ENCODE measurements at places on chromosomes 13 and 19.

GRCh38 chr19:38975214-38975860, at the start of gene FBXO17:
FBXO17 (minus strand) TSS chr19:38975742; CDS start chr19:38950319, 25,423 bp downstream.
- peak; percentile 34 for DNase-seq

DNA sequence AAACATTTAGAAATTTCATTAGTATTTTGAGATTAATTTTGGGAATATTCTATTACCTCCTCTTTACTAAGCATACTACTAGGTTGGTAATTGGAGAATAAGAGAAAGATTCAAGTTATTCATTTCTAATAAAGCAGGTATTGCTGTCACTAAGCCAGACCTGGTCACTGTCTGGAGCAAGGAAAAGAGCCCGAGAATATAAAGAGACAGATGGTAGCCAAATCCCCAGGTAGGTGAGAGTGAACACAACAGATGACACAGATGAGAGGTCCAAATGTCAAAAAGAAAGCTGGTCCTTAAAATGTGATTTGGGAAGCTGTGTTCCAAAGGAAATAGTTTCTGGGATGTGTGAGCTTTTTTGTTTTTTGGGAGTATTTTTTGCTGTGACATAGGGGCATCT, 128.6 kb downstream of the ZNF100 start:
- no peak for DNase-seq

- DNase-seq = peak; percentile 17
These were observed at the start of gene RNASEH2B for GRCh38 chr13:50909605-50910484. RNASEH2B (plus strand) TSS chr13:50909791; CDS start chr13:50910077, 286 bp downstream.

DNA sequence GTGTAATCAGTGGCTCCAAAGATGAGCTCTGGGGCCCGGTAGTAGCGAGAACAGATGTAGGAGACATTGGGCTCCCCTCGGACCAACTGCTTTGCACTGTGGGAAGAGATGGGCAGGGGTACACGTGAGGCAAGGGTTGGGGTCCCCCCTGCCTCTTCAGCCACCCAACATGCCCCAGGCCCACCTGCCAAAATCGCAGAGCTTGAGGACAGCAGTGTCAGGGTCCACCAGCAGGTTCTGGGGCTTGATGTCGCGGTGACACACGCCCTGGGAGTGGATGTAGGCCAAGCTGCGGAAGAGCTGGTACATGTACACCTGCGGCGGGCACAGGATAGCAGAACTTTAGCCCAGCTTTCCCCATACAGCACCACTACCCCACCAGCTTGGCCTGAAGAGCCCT, 8.0 kb downstream of the GSK3A start:
- DNase-seq = no peak

DNA sequence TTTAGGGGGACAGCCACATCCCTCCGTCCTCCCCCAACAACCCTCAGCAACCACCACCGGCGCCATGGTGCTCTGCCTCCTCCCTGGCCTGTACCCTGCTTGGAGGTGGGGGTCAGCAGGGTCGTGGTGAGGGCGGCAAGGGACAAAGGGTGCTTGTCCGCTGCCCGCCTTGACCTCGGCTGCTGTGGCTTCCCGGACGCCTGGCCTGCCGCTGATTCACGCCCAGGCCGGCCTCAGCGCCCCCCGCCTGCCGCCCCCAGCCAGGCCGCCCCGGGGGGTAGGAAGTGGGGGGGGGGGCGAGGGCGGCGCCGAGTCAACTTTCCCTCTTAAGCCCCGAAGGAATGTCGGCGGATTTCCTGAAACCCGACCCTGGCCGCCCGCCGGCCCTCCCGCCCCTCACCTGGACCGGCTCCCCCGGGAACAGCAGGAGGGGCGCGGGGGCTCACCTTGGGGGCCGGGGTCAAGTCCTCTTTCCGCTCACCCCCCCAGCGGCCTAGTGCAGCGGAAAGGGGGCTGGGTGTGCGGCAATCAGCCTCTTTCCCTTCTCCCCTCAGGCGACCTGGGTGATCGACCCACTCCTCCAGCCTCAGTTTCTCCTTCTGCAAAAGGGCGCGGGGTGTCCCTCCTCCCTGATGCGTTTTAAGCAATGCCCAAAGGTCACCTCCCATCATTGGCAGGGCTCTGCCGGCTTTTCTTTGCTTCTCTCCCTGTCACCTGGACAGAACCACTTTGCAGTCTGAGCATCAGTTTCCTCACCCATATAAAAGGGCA, 1.9 kb upstream of the TMEM59L start:
- no peak for DNase-seq

GRCh38 chr13:107210723-107211030, 642.7 kb upstream of the ARGLU1 start:
- DNase-seq = no peak

- peak; percentile 51 for DNase-seq
These were observed 1.0 kb downstream of the MBOAT7 start for GRCh38 chr19:54188215-54188871.

GRCh38 chr13:25699600-25699999, 327.8 kb downstream of the ATP8A2 start:
- no peak for DNase-seq

DNA sequence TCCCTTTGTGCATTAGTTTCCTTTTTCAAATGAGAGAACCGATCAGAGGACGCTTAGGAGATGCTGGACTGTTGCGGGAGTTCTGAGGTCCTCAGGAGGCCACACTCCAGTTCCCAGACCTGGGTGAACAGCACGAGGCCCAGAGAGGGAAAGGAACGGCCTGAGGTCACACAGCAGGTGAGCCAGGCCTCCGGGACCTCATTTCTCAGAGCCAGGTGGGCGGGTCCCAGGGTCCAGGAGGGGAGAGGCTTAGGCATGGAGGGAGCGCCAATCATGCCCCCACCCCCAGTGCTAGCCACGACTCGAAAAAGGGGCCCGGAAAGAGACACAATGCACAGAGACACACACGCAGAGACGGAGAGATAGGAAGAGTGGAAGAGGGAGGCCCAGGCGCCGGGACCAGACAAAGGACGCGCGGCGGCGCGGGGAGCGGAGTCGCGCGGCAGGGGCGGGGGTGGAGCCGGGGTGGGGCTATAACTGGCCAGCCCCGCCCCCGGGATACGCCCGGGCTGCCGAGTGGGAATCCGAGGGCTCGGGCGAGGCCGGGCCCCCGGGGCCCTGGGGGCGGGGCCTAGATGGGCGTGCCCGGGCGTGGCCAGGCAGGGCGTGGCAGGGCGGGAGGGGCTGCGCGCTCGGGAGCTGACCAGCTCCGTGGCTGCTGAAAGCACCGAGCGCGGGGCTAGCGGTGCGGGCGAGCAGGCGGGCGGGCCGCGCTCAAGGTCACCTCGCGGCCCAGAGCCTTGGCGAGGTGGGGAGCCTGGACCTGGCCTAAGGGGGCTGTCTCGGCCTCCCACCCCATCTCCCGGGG, 1.6 kb downstream of the ELAVL3 start:
- no peak for DNase-seq

DNA sequence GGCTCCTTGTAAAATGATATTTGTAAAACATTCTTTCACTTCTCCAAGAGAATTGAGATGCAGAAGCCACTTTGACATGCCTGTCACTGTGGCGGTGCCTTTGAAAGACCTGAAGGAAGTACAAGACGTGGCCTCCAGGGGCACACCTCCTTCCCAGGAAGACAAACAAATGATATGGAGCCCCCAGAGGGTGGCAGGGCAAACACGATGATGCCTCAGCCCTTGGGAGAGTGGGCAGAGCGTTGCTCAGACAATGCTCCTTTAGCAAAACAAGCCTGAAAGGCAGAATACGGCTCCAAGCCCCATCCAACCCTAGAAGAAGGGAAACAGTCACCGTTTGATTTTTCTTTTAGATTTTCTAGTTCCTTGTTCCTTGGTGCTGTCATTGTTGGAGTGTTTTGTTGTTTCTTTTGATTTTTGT, 9.2 kb upstream of the ATP12A start:
- no peak for DNase-seq

DNA sequence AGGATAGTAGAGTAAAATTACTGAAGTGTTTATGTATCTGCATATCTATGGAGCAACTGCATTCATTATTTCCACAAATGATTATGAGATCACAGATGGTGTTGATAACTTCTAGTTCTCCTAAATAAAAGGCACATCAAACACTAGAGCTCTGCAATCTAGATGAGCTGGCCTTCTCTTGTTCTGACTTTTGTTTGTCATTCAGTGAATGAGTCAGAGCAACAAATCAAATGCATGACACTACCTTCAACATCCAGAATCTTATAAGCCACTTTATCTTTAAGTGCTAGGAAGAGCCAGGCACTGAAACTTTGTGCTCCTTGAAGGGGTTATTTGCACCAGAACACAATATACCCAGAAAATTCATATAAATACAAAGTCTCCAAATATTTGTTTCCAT, 456.0 kb downstream of the PCDH17 start:
- no peak for DNase-seq

DNA sequence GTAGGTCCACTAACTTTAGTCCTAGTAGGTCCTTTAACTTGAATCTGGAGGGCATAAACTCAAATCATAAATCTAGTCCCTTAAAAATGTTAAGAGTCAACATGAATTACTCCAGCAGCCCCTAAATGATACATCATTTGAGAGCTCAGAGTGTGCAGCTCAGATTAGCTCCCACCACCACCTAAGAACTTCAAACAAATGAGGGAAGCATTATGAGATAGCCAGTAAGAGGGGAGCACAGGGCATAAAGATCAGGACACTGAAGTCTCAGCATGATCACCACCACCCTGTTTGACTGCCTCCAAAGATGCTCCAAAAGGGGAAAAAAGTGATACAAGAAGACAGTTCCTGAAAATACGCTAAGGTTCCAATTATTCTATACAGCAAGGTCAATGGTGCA, 5.7 kb downstream of the PROSER1 start:
- no peak for DNase-seq

DNA sequence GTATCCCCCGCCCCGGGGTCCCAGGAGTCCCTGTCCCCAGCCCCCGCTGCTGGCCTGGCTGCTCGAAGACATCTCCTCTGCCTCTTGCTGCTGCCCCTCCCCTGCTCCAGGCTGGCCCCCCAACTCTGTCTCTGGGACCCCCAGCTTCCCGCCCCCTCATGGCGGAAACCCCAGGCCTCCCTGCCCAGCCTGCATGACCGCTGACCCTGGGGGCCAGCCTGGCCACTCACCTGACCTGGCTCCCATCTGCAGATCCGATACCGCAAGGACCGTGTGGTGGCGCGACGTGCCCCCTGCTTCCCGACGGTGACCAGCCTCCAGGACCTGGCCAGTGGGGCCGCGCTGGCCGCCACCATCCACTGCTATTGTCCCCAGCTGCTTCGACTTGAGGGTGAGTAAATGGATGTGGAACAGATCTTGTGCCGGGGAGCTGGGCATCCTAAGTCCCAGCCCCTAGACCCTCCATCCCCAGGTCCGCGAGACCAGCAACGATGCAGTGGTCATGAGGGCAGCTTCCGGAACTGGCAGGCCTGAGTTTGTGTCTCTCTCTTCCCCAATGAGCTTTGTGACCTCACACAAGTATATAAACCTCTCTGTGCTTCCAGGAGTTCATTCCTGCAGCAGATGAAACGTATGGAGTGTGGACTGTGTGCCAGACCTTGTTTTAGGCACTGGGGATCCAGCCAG, 12.4 kb downstream of the CAMSAP3 start:
- no peak for DNase-seq

GRCh38 chr19:53957448-53958167, 5.1 kb upstream of the CACNG8 start:
- DNase-seq = no peak

- no peak for DNase-seq
These were observed 25.4 kb downstream of the RAB20 start for GRCh38 chr13:110536006-110536693.

DNA sequence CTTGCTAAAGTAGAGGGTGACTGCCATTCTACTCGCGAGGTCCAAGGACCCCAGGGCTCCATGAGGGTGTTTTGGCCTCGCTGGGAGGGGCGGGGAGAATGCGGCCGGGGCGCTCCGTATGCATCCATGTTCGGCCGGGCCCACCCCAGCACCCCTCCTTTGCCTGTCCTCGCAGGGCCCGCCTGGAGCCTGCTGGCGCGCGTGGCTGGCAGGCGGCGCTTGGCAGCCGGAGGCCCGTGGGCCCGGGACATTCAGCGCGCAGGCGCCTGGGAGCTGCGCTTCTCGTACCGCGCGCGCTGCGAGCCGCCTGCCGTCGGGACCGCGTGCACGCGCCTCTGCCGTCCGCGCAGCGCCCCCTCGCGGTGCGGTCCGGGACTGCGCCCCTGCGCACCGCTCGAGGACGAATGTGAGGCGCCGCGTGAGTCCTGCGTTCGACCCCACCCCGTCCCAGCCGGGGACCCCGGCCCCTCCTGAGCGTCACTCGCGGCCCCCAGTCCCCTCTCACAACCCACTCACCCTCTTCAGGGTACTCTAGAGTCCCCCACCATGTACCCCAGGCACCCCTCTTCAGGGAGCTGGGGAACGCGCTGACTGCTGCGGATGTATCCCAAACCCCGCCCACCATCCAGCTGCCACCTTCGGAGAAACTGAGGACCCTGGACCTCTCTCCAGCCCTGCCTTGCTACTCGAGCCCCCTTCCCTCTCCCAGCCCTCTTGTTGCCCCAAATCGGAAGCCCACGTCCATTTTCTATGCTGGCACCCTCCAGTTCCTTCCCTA, 4.1 kb downstream of the DLL3 start:
- no peak for DNase-seq

DNA sequence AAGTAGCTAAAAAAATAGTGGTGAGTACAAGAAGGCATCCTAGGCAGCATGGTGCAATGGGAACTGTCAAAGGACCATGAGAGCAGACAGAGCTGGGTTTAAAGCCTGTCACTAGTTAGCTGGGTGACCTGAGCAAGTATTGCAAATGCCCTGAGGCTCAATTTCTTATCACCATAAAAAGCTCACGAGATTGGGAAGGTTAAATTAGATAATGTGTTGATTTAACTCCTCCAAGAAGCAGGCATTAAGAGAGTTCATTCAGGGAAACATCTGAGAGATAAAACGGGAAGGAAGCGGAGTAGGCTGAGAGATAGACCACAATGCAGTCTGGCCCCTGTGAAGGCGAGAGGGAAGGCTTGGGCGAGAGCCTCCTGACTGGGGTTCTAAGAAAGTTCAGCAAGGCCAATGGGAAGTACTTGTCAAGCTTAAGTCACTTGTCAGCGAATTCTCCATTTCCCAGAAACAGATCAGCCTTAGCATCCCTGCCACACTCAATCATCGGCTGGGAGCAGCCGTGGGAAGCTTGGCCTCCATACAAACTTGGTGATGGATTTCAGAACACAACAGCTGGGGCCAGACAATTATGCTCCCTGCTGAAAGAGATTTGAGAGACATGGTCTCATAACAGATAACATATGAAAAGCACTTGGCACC, 105.5 kb downstream of the POU4F1 start:
- DNase-seq = no peak

DNA sequence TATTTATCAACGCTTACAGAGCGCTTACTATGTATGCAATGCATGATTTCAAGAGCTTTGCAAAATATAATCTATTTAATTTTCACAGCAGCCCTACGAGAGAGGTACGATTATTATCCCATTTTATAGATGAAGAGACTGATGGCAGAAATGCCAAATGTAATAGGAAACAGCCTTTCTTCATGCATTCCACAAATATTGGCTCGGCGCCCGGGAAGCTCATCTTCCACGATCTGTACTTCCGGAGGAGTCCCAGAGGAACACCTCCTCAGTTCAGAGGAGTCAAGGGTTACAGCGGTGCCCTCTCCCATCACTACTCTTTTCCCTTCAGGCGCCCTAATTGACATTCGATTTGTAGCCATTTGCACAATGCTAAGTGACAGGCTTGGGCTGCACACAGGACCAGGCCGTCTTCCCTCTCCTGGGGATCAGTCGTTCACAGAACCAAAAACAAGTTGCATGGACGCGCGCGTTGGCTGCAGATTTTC, 1.1 kb upstream of the ARHGAP35 start:
- peak; percentile 74 for DNase-seq

- DNase-seq = peak; percentile 69
These were observed 109.8 kb upstream of the MLNR start for GRCh38 chr13:49110122-49110912.

GRCh38 chr19:964761-965694, 19.1 kb upstream of the WDR18 start:
- no peak for DNase-seq

GRCh38 chr19:35430409-35431144, 17.5 kb upstream of the FFAR2 start:
- DNase-seq = no peak
